ENCODE measurements at places on chromosomes 3 and 15.

GRCh38 chr3:13491206-13491974 is 11.3 kb downstream of the HDAC11 start:
- no peak for DNase-seq

- DNase-seq = no peak
Measured at GRCh38 chr3:144868506-144868905, 896.9 kb downstream of the DIPK2A start.

DNA sequence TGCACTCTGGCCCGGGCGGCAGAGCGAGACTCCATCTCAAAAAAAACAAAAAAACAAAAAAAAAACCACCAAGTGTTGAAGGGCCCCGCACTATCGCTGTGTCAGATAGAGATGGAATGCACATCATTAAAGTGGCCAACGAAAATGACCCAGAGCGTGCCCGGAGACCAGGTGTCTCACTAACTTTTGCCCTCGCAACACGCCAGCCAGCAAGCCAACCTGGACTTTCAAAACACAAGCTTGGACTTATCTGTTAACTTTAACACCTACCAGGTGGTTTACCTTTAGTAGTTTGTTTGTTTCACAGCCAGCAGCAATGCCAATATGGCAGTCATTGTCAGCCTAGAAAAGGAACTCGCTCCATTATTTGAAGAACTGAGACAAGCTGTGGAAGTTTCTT is 28.6 kb downstream of the FAM174B start:
- DNase-seq = no peak

DNA sequence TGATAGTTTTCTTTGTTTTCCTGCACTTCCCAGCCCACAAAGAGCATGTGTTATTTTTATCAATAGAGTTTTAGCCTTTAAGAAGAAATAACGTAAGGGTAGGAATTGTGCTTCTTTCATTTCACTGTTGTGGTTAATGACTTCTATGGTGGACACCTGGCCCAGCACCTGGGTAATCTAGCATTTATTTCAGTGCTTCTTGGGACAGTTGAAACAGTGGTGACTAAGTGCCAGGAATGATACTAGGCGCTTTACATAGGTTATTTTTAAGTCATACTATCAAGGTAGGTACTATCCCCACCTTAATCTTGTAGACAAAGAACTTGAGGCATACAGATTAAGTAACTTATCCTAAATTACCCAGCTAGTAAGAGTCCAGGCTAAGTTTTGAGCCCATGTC is 243.8 kb downstream of the SOX2 start:
- DNase-seq = no peak
